Activated CD4-positive, alpha-beta memory T cell treated with anti-CD3 and anti-CD28 coated beads, Interleukin-2, amount 10 ng/mL, durations not matched to agents 7 days and 5 days (primary cell): ENCODE measurements at places on chromosomes 13 and 19. TPM values are rescaled to one million over a fixed set of nuclear protein-coding genes. Genes with fewer than 3 reads are reported as not detected.

- peaks cover 40% of the 10 kb centered on the region for H3K4me1 ChIP-seq
- H3K27me3 ChIP-seq: peaks cover 11% of the 10 kb centered on the region
- peak overlapping the region; percentile 87 for H3K27ac ChIP-seq
- DNase-seq: peak; percentile 53
Measured at GRCh38 chr13:75326173-75327134, 155.5 kb downstream of the TBC1D4 start.

GYS1 gene
- total RNA-seq: 55.1 TPM

DNA sequence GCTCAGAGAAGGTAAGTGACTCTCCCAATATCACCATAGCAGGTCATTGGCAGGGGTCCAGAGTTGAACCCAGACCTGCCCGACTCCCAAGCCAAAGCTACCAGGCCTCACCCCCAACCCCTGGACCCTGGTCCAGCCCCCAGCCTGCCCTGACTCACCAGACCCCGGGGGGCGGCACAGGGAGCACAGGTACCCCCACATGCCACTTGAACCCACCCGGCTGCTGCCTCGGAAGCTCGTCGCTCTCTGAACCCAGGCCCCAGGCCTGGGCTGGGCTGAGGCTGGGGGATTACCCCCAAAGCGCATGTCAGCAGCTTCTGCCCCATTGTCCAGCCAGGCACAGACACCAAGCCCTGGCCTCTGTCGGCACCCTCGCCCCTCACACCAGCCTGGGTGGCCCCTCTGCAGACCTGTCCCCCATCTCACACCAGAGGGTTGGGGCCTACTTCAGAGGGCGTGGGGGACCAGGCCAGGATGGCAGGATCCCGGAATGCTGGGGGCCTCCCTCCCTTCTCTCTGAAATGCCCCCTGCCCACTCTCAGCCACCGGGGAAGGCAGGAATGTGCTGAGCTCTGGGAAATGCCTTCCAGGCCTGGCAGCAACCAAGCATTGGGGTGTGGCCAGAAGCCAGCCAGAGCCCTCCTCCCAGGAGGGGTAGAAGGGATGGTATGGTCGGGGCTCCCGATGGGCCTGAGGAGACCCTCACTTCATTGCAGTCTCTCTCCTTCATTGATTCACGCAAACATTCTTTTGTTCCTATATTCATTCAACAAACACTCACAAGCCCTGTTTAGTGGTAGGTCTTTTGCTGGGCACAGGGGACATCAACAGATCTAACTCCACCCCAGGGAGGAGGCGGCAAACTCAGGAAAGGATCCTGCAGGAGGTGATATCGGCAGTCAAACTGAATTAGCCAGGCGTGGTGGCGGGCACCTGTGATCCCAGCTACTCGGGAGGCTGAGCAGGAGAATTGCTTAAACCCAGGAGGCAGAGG lies 1.7 kb upstream of the PRX start:
- peaks cover 1% of the 10 kb centered on the region for H3K27me3 ChIP-seq
- no peak overlapping the region for H3K4me3 ChIP-seq
- no peak overlapping the region for H3K27ac ChIP-seq
- no peaks in the 10 kb centered on the region for H3K36me3 ChIP-seq
- no peak for DNase-seq
- peaks cover 33% of the 10 kb centered on the region for H3K4me1 ChIP-seq

DNA sequence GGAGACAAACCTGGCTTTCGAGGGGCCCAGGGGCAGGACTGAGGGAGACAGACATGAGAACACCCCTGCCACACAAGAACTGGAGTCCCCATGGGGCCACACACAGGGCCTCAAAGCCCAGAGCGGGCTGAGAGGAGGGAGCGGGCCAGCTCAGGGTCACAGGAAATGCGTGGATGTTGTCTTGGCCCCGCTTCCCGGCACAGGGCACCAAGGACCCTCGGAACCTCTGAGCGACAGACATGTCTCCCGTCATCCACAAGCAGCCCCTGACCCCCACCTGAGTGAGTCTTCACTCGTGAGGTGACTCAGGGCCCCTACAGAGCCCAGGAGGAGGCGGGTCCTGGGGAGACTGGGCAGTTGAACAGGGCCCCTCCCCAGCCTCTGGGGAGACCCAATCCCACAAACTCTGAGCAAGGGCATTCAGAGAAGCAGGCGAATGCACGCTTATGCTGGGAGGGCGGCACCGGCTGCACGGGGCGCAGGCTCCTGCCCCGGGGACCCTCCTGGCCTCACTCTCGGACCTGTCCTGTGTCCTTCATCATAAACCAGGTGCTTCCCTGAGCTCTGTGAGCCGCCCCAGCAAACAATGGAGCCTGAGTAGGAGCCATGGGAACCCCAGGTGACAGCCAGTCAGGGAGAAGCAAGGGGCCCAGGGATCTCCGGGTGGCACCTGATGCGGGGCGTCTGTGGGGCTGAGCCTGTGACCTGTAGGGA lies 20.1 kb downstream of the SGTA start:
- H3K27ac ChIP-seq: no peak overlapping the region
- DNase-seq: no peak
- no peak overlapping the region for H3K4me3 ChIP-seq
- no peaks in the 10 kb centered on the region for H3K27me3 ChIP-seq

DNA sequence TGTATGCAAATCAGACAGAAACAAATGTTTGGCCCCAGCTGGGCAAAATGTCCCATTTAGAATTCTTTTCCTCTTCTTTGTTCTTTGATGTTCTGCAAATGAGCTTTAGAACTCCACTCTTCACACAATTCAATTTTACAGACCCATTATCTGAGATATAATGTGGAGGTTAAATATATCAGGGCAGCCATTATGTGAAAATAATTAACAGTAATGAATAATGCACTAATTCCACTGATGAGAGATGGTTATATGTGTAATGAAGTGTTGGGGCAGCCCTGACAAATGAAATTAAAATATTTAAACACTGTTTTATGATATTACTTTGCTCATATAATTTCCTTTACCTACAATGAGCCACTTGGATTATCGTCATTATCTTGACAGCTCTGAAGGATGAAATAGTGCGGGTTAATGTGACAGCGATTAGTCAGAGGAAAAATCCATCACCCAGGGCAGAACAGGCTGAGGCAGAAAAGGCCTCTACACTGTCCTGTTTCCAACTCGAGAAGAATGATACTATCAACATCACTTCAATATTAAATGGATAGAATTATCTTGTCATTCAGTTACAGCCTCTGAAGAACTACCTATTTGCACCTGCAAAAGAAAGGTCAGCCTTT lies 321.1 kb downstream of the RBM26 start:
- H3K27me3 ChIP-seq: peaks cover 11% of the 10 kb centered on the region
- H3K4me1 ChIP-seq: peaks cover 6% of the 10 kb centered on the region
- no peak for DNase-seq
- no peak overlapping the region for H3K4me3 ChIP-seq
- no peaks in the 10 kb centered on the region for H3K36me3 ChIP-seq

GRCh38 chr19:49677231-49677900 lies at the start of gene PRMT1:
PRMT1 (plus strand) TSS chr19:49677271; CDS start chr19:49677281, 10 bp downstream.
- H3K4me1 ChIP-seq: peaks cover 43% of the 10 kb centered on the region
- peaks cover 17% of the 10 kb centered on the region for H3K36me3 ChIP-seq
- no peaks in the 10 kb centered on the region for H3K27me3 ChIP-seq
- peak within 1 kb of the TSS; percentile 92 for H3K27ac ChIP-seq
- no peak for DNase-seq
- H3K4me3 ChIP-seq: peak within 1 kb of the TSS; percentile 90

GRCh38 chr19:35509018-35509652 lies 4.3 kb downstream of the DMKN start:
- H3K4me1 ChIP-seq: peaks cover 17% of the 10 kb centered on the region
- H3K27ac ChIP-seq: no peak overlapping the region
- DNase-seq: peak; percentile 40

- no peak overlapping the region for H3K4me3 ChIP-seq
- H3K36me3 ChIP-seq: peaks cover 12% of the 10 kb centered on the region
- no peak overlapping the region for H3K27ac ChIP-seq
- no peaks in the 10 kb centered on the region for H3K27me3 ChIP-seq
- H3K4me1 ChIP-seq: peaks cover 5% of the 10 kb centered on the region
- no peak for DNase-seq
Measured at GRCh38 chr13:49060678-49061387, 85.1 kb downstream of the FNDC3A start.

- H3K4me3 ChIP-seq: no peak overlapping the region
- peaks cover 62% of the 10 kb centered on the region for H3K36me3 ChIP-seq
- no peaks in the 10 kb centered on the region for H3K27me3 ChIP-seq
- H3K27ac ChIP-seq: peak overlapping the region; percentile 36
- H3K4me1 ChIP-seq: peaks cover 24% of the 10 kb centered on the region
Measured at GRCh38 chr19:10183926-10184325, 10.8 kb downstream of the DNMT1 start.

- DNase-seq: no peak
- peaks cover 18% of the 10 kb centered on the region for H3K36me3 ChIP-seq
- no peak overlapping the region for H3K4me3 ChIP-seq
- H3K27me3 ChIP-seq: no peaks in the 10 kb centered on the region
Measured at GRCh38 chr13:23824371-23824770, 64.8 kb downstream of the MIPEP start.
